ENCODE measurements at places on chromosomes 3 and 15.

- no peak for DNase-seq
Measured at GRCh38 chr3:196967412-196968232, 1.0 kb downstream of the PIGZ start.

DNA sequence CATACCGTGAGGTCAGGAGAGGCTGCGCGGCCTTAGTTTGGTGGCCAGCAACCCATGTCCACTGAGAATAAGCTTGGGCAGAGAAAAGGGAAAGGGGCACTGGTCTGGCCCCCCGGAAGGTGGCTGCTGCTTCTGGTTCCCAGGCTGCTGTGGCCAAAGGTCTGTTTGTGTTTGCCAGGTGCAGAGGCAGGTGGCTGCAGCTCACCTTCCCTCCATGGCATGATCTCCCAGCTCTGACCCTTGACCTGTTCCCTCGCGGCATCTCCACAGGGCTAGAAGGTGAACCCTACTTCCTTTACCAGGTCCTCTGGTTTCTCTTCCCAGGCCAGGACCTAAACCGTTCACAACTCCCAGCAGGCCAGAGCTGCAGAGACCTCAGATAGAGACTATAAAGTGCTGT, 13.8 kb downstream of the VPS18 start:
- no peak for DNase-seq

- no peak for DNase-seq
Measured at GRCh38 chr3:113573728-113574127, 41.4 kb downstream of the SIDT1 start.

DNA sequence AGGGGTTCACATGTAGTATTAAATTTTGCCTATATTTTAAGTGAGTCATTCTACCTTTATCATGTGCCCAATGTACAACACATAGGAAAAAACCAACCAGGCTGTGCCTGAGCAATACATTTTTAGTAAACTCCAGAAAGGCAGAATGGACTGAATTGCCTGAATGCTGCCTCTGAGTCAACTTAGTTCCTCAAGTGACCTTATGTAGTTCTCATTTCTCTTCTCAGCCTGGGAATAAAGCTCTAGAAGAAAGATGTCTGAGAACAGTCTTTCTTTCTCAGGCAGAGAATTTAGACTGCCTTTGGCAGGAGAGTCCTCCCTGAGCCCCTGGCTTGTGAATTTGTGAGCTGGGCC, 13.0 kb downstream of the ST3GAL6 start:
- DNase-seq = no peak

DNA sequence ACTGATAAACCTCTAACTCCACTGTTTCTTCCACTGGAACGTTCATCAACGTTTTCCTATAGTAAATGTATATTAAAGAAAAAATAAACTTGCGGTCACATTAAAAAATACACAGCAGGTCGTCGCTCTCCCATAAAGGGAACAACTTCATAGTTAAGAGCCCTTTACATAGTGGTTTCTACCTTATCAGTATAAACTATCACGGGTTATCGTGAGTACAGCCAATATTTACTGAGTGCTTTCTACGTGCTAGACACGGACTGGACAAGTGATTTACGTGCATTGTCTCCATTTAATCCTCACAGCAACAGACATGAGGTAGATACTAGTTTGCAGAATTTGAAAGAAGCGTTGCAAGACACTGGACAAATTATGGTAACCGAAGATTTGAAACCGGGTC, 964 bp upstream of the TASOR start:
- DNase-seq = no peak

- no peak for DNase-seq
Measured at GRCh38 chr15:53658827-53659555, 100.5 kb downstream of the WDR72 start.

DNA sequence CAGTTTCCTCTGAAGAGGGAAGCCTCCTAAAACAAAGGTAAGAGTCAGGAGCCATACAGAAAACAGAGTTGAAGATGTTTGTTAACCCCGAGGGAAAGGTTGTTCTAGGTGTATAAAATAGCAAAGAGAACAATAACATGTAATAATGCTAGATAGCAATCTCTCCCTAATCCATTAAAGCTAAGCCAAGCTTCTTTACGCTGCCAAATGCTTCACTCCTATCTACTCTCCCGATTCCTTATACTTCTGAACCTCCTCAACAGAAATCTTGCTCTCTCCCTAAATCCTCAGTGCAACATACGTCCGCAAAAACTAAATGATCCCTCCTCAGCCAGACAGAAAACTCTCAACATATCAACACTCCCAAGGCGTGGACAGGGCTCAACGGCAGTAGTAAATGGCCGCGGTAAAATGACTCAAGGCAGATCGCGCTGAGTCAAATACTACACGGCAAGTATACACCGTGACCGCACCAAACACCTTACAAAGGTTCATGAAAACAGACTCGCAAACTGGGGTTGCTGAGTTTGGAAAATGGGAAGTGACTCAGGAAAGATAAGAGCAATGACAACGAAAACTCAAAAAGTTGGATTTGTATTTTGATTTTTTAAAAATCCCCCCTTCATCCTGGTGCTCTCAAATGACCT, 682 bp downstream of the CLDND1 start:
- peak; percentile 62 for DNase-seq

DNA sequence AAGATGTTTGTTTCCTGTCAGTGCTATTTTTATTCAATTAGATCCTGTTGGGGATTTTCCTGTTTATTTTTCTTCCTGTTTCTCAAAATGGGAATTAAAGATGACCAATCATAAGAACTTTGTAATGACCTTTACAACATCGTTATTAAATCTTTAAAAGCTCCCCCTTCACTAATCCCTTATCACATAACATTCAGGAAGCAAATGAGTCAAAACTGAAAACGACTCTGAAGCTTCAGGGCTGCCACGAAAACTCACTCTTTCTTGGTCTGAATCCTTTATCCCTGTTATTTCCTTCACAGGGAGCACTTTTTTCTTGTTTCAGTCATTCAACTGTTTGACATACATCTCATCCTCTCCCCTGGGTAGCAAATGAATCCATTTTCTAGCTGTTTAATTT, 75.8 kb upstream of the MB21D2 start:
- DNase-seq = no peak

GRCh38 chr15:81281766-81282605, 42.0 kb downstream of the STARD5 start:
- DNase-seq = no peak

DNA sequence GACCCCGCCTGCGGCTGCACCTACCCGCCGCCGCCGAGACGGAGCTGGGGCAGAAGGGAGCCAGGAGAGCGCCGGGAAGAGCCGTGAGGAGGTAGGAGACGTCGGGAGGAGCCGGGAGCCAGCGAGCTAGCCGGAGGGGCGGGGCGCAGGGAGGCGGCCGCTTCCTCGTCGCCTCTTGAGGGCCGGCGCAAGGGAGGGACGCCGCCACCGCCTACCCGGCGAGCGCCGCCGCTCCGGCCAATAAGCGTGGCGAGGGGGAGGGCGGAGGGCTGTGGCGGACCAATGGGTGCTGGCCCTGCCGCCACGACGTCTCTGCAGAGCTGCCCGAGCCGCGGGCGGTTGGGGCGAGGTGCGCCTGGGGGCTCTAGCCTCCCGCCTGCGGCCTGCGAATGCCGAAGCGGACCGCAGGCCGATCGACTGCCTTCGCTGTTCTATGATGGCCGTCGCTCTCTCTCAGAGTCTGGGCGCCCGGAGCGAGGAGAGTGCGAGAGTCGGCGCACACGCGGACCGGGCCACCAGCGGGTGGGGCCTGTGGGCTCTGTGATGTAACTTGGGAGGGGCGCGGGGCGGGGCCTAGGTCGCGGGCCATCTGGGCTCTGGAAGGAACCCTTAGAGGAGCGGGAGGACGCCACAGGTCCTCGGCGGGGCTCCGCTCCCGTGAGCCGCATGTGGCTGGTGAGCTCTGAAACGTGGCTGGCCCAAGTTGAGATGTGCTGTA, 72.7 kb upstream of the MAP4 start:
- peak; percentile 95 for DNase-seq

- DNase-seq = no peak
Measured at GRCh38 chr3:104347291-104347690, 1019.4 kb upstream of the ALCAM start.

- peak; percentile 60 for DNase-seq
Measured at GRCh38 chr3:184716622-184717398, 4.9 kb upstream of the MAGEF1 start.

GRCh38 chr15:66670762-66671580, 31.1 kb upstream of the SMAD6 start:
- no peak for DNase-seq

DNA sequence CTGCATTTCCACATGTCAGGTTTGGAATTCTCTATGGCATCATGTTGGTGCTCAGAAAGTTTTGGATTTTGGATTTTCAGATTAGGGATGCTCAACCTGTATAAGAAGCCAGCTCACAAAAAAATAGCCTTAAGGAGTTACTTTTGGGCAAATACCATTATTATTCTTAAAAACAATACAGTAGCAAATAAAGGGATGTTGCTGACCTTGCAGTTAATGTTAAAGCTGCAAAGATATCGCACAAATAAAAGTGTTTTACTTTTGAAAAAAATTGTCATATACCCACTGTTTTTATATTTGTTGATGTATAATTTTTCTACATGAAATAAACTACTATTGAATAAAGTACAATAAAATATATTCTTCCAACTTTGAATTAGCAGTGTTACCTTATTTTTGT, 60.1 kb downstream of the LYSMD4 start:
- DNase-seq = no peak

GRCh38 chr15:77430652-77431051, 10.0 kb downstream of the HMG20A start:
- DNase-seq = no peak

GRCh38 chr3:149005416-149005815, 14.1 kb downstream of the GYG1 start:
- no peak for DNase-seq

- DNase-seq = no peak
Measured at GRCh38 chr3:186964071-186964470, 33.7 kb downstream of the ST6GAL1 start.

GRCh38 chr15:68274201-68274848, 3.2 kb upstream of the FEM1B start:
- DNase-seq = no peak

DNA sequence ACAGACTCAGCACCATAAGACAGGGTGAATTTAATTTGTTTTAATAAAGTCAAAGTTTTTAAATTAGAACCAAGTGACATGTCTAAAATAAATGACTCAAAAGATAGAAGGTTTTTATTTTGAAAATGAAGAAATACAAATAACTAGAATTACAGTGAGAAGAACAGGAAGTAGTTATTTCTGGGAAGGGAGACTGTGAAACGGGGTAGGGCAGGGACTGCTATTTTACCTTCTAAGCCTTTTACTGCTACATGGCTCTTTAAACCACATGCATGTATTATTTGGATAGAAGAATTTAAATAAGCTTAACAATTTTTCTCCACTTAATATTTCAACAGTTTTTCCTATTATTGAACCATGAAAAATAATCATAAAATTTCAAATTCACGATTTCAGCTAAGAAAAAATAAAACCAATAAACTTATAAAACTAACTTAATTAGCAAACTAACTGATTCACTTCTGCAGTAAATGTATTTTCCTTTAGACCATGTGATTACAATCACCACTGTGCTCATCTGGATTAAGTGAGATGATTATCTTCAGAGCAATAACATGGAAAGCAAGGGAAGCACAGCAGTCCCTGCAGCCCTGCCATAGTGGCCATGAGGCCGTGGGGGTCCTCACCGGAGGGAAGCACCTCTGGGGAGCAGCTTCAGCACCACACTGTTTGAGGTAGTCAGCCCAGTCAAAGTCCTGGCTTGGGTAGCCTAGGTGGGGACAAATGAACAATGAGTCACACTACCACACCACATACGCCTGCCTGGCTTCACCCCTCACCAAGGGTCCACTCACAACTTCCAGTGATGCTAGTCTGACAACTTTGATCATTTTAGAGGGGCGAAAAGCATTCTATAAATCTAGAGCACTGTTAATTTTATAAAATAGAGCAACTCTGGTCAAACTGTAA, 28.3 kb upstream of the STIMATE start:
- DNase-seq = no peak

GRCh38 chr3:15726043-15726442, 71.7 kb downstream of the ANKRD28 start:
- DNase-seq = no peak

DNA sequence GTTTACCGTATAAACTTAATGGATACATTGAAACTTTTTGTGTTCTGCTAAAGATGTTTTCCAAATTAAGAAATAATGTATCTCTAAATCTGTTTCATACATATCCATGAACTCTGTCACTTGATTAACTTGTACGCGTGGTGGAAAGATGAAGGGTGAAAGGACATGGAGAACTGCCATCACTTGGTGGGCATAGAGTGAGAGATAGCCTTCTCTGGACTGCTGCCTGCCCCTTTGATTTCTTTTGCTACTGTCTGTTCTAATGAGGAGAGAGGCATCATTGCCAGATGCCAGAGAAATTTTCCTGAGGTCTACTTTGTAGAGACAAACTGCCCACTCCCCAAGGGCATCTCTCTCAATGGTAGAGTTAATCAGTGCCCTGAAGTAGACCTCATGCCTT, 120.5 kb downstream of the SLMAP start:
- DNase-seq = no peak

- no peak for DNase-seq
Measured at GRCh38 chr3:170043506-170043905, 5.7 kb downstream of the GPR160 start.

DNA sequence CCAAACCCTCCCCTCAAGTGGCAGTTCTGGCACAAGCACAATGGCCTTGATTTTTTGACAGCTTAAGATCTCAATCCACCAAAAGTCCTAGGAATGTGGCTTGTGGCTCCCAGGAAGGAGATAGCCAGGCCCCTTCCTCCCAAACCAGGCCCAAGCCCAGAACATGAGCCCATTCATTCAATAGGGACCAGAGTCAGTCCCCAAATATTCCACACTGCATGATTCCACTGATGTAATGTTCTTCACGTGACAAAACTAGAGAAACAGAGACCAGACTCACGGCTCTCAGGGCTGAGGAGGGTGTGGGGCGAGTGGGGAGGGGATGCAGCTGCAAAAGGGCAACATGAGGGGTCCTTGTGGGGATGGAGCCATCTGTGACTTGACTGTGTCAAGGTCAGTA, 25.5 kb downstream of the ABTB1 start:
- DNase-seq = no peak

- DNase-seq = no peak
Measured at GRCh38 chr15:56208185-56208584, 35.5 kb downstream of the RFX7 start.

DNA sequence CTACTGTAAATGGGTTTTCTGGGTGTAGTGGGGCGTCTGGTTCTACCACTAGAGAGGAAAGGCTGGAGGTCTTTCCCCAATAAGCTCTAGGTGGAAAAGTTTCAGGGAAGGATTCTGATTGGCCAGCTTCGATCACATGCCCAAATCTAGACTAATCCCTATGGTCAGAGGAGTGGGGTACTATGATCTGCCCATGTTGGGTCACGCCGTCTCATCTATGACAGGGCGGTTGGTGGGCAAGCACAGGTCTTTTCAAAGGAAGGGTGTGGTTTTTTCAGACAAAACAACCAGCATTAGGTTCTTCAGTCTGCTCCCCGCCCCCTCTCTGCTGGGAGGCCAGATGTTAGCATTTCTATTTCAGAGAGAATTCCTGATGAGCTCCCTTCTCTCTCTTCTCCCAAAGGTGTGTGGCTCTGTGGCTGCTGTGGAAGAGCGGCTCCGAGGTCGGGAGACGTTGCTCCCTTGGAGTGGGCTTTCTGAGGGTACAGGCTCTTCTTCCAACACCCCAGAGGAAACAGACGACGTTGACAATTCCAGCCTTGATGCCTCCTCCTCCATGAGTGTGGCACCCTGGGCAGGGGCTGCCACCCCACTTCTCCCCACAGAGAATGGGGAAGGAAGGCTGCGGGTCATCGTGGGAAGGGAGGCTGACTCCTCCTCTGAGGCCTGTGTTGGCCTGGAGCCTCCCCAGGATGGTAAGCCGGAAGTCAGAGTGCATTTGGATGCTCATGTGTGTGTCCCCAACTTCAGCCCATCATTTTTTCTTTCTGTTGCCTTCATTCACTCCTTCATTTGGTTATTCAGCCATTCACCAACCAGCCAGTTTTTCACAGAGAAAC, 9.7 kb upstream of the TATDN2 start:
- DNase-seq = no peak
